GM12891 (cell line): ENCODE measurements at places on chromosomes 13 and 19.

DNA sequence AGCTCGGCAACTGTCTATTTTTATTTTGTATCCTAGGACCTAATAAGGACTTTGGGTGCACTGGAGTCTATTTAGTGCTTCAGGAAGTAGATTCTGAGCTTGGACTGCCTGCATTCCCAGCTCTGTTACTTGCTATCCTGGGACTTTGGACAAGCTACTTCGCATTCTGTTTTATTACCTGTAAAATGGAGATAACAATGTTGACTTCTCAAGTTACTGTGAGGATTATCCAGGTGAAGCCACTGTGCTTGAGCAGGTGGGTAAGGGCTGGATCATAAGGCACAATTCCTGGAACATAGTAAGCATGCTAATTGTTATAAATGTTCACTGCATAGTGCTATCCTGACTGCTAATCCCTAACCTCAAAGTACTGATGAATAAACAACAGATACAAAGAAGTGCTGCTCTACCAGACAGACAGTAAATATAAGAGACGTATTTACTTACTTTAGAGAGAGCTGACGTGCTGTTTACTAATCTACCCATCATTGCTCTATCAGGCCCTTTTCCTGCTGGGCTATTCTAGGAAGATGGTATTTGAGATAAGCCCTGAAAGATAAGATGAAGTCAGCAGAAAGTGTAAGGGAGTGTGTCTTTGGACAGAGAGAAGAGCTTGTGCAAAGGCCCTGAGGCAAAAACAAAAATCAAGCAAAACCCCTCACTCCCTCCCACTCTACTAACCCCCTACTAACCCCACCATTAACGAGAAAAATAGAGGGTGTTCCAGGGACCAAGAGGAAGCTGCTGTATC is 50.8 kb upstream of the FLT1 start:
- DNase-seq: no peak

DNA sequence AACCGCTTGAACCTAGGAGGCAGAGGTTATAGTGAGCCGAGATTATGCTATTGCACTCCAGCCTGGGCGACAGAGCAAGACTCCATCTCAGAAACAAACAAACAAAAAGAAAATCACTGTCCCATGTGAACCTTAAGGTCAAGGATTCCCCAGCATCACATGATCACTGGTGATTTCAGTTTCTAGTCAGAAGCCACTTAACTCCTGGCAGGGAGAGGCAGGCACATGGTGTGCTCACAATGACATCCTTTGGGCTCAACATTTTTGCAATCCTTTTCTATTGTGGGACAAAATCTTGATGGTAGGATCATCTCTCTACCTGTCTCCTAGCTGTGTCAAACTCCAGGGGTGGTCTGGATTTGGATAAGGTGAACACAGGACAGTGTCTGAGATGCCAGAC is 12.1 kb downstream of the AKAP8 start:
- DNase-seq: no peak

GRCh38 chr19:40689339-40690049 is 957 bp downstream of the NUMBL start:
- no peak for DNase-seq

GRCh38 chr13:110869805-110870706 is 44.8 kb downstream of the ANKRD10 start:
- DNase-seq: no peak

DNA sequence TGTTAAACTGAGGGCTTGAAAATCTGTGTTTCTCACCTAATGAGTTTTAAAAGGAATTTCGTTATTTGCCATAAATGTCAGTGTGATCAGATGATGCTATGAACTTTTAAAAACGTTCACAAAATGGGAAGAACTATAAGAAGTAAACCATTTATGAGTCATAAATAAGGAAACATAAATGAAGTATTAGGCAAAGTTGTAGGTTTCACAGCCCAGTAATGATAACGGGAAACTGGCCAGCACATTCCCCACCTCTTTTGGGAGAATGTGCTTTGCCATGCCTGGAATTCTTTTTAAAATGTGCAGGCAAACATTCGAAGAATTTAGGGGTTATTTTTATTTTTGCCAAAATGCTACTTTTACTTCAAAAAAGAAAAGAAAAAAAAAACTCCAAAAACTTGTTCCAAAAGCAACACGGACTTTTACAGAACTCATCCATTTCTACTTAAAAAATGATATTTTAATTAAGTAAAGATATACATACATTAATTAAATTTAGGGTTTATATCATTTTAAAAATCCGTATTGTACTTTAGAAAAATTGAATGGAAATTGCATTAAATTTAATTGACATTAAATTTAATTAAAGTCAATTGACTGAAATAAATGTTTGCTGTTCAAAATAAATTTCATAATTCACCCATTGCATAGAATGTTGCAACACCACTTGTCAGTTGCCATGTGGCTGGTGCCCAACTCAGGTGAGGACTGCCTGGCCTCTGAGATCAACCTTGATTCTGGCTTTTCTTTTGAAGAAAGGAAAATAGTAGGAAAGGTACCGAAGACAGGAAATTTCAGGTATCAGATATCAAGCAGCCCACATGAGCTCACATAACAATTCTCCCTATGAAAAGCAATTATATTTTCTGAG is 1198.5 kb downstream of the EFNB2 start:
- DNase-seq: no peak

GRCh38 chr19:51586103-51586728 is 15.1 kb downstream of the ZNF175 start:
- DNase-seq: no peak

DNA sequence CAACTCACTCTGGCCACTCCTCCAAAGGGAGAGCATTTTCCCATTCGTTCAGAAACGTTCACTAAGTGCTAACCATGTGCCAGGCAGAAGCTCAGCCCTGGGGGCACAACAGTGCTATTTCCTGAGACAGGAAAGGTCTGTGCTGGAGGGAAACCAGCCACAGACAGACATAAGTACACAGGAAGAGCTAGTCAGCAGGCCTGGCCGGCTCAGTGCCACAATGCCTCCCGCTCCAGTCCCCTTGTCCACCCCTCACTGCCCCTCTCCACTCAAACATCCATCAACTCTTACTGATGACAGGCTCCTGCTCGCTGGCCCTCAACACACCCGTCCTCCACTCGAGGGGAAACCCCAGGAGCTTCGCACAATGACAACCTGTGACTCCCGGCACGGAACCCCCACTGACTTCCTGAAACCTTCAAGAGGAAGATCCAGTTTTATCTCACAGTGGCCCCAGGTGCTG is 11.3 kb upstream of the PLA2G4C start:
- DNase-seq: peak; percentile 56

DNA sequence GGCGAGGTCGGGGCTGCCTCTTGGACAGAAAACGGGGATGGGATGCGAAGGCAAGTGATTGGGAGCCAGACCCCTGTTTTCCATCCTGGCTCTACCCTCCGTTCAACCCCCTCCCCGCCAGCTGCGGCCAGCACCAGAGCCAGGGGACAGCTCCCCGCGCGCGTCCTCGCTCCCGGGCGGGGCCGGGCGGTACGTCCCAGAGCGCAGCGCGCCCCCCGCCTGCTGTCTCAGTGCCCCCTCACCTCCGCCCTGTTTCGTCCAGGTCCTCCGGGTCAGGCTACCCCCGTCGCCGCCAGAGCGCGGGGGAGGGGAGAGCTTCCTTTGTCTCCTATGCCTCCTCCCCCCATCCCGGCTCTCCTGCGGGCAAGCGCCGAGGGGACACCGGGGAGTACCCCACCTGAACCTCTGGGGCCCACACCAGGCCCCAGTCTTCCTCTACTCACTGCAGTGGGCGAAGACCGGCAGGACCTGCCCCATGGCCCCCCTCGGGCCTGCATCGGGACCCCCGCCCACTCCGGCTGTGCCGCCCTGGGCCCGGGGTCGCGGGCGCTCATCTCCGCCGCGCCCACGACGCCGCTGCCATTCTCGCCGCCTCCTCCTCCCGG is 396 bp downstream of the RTN2 start:
- no peak for DNase-seq

- no peak for DNase-seq
Observed at GRCh38 chr13:64278493-64278892, 2862.8 kb upstream of the PCDH20 start.

GRCh38 chr19:6313398-6313969 is 19.9 kb downstream of the ACER1 start:
- DNase-seq: no peak

- DNase-seq: peak; percentile 66
Observed at GRCh38 chr19:51690454-51691073, 2.6 kb upstream of the SPACA6 start.

- no peak for DNase-seq
Observed at GRCh38 chr13:44605275-44605674, 29.1 kb upstream of the TSC22D1 start.

GRCh38 chr19:30696514-30696913 is 324.3 kb downstream of the ZNF536 start:
- DNase-seq: peak; percentile 33

DNA sequence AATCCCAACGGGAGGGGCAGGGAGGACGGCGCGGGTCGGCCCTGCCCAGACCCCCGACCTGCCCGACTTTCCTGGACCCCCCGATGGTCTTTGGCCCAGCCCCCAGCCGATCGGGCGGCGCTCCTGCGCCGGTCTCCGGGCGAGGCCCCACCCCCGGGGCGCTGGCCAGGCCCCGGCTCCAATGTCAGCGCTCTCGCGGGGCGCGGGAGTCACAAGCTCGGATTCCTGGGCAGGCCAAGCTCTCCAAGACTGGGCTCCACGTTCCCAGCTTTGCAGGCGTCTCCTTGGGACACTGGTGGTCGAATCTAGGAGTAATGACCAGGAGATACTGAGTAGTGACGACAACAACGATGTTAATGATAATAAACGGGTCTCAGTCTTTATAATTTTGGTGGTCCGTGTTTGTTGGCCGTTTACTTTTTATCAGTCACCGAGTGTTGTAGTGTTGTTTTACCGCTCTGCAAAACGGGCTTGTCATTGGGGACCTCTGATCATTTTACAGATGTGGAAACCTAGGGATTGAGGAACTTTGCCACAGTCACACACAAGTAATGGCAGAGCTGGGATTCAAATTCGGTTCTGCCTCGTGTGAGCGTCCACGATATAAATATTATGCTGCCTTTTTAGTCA is 545 bp downstream of the RAD23A start:
- peak; percentile 55 for DNase-seq

DNA sequence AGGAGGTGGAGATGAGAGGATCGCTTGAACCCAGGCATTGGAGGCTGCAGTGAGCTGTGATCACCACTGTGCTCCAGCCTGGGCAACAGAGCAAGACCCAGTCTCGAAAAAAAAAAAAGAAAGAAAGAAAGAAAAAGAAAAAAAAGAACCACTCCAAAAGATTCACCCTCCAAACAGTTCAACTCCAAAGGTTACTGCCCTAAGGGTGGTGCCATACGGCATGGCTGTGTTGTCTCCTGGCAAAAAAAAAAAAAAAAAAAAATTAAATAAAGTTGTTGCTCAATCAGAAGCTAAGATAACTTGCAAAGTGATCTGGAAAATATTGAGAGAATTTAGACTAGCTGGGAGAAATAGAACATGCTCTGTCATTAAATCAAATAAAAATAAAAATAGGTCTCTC is 79.5 kb downstream of the KCTD15 start:
- DNase-seq: no peak

DNA sequence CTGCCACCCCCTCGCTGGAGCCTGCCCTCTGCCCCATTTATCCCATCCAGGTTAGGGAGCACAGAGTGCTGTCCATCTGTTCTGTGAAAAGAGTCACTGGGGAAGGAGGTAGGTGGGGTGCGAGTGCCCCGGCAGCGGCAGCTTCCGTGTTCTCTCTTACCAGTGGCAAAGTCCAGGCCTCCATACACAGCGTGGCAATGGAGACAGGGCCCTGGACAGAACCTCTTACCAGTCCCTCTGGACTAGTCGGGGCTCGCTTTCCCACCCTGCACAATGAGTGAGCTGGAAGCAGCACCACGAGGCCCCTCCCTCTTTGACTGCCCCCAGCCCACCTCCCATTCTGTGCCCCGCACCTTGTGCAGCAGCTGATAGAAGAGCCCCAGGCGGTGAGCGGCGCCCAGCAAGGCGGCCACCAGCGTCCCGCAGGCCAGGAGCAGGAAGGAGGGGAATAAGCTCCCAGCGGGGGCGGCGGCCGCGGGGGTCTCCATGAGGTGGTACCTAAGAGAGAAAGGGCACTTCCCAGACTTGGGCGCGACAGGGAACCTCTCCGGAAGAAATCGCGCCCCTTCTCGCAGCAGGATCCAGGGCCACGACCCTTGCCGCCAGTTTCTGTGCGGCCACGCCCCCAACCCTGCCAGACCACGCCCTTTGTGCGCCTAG is 17.5 kb downstream of the SYDE1 start:
- DNase-seq: no peak

DNA sequence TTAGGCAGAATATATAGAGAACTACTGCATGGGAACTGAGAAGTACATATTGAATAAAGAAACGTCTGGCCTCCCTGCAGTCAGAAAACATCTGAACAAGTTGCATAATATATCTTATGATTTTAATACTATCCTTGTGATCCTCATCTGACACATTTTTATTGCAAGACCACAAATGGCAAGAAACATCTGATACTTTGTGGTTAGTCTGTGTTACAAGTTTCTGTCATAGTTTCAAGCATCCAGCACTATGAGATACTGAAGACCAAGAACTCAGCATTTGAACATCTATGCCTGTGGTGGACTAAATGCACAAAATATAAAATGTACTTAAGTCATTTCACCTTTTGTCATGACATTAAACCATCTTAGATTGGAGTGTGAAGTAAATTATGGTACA is 1175.8 kb upstream of the MIR17HG start:
- DNase-seq: no peak

DNA sequence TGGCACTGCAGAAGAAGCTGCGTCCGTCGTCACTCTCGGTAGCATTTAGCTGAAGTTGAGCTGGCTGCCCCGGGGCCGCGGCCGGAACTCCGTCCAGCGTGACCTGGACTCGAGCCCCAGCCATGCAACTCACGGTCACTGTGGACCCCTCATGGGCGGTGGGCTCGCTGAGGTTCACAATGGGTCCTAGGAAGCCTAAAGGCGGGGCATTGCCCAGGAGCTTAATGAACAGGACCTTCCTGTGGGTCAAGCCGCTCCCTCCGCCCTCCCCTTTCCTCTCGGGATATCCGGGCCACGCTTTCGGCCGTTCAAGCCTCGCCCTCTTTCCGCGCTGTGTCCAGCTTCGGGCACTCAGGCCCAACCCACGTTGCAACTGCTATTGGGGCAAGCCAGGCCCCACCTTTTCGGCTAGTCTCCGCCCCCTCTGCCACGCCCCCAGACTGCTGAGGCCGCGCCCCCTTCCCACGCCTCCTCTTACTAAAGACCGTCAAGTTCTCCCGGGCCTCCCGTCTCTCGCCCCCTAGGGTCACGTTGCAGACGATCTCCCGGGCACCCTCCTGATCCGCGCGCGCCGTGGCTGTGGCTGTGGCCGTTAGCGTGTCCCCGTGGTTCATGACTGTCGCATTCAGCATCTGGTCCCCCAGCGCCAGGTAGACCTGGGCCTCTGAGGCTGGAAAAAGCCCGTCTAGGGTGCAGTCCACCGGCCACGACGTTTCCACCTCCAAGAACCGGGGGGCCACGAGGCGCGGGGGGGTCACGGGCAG is 1.4 kb upstream of the RAVER1 start:
- no peak for DNase-seq

GRCh38 chr19:6021878-6022569 is 44.1 kb upstream of the RANBP3 start:
- peak; percentile 86 for DNase-seq

GRCh38 chr19:48274173-48274572 is 4.3 kb downstream of the ZNF114 start:
- no peak for DNase-seq
